Pons (tissue), 1 donor: ENCODE measurements at places on chromosomes 5 and 9.

DNA sequence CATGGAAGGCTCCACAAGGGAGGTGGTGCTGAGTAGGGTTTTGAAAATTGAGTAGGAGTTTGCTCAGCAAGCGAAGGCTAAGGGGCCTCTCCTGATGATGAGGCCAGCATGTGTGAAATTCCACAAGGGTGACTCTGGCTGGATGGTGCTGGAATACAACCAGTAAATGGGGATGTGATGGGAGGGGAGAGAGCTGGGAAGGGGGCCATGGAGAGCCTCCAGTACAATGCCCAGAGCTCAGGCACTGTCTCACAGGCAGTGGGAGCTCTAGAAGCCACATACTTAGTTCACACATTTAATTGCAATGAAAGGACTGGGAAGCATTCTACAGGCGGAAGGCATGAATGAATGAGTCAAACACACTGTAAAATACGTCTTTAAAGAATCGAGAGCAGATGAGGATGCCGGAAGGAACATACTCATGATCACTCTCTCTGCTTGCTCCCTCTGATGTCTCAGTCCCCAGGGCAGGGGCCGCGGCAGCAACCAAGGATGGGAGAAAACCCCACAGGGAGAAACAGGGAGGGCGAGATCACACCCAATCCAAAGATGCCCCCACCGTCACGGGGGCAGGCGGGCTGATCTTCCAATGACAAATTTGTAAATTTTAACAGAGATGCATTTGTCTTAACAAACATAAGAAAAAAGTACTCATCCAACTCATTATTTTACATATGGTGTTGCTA is 261.0 kb downstream of the NSG2 start:
- no peak for DNase-seq

- no peak for DNase-seq
Measured at GRCh38 chr5:76380346-76381066, 22.6 kb upstream of the IQGAP2 start.

GRCh38 chr9:81622471-81623255 is 66.7 kb downstream of the TLE1 start:
- DNase-seq, result no peak

DNA sequence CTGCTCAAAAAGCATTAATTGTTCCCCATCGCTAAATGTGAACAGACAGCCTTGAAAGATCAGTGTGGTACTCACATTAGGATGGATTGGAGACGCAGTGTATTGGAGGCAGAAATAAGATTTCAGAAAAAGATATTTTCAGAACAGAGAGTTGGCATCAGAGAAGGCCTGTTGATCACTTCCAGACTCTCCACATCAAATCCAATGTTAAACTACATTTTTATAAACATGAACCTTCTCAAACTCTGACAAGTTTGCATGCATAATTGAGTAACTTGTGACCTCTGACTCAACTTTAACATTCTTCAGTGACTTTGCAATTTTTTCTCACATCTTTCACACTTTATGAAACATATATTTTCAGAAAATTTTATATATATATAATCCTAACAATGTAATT is 919.6 kb upstream of the SEMA6A start:
- DNase-seq, result no peak

- DNase-seq, result no peak
Measured at GRCh38 chr5:130710596-130710995, 454.5 kb downstream of the HINT1 start.

DNA sequence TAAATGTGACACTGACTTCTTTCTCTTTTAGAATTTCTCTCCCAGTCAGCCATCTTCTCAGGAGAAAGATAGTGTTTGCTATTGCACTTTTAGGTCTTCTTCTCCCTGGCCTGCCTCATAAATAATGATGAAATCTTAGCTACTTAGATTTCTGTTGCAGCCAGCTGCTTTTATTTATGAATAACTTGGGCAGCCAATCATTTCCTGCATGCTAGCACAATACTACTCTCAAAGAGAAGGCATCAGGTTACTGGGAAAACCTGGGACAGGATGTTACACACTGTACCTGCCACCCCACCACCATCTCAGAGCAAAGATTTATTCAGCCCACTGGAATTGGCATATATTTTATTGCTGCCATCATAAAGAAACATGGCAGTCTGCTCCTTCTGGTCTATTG is 266.6 kb downstream of the PRELID2 start:
- DNase-seq, result no peak

DNA sequence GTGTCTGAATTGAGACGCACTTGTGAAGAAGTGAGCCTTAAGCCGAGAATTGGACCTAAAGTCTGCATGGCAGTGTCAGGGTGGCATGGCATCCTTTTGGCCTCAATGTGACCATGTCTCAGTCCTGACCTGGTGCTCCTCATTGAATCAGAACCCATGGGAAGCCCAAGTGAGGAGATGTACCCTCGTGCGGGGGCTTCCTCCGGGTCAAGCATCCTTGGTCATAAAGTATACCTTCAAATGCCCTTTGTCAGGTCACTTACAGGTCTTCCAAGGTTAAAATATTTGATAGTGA is 202.2 kb downstream of the GADD45G start:
- no peak for DNase-seq

GRCh38 chr5:33205727-33206410 is 234.9 kb upstream of the TARS1 start:
- no peak for DNase-seq

GRCh38 chr5:108953940-108954339 is 206.2 kb downstream of the FER start:
- DNase-seq, result no peak

GRCh38 chr9:133143639-133144141 is 20.0 kb downstream of the GBGT1 start:
- no peak for DNase-seq

DNA sequence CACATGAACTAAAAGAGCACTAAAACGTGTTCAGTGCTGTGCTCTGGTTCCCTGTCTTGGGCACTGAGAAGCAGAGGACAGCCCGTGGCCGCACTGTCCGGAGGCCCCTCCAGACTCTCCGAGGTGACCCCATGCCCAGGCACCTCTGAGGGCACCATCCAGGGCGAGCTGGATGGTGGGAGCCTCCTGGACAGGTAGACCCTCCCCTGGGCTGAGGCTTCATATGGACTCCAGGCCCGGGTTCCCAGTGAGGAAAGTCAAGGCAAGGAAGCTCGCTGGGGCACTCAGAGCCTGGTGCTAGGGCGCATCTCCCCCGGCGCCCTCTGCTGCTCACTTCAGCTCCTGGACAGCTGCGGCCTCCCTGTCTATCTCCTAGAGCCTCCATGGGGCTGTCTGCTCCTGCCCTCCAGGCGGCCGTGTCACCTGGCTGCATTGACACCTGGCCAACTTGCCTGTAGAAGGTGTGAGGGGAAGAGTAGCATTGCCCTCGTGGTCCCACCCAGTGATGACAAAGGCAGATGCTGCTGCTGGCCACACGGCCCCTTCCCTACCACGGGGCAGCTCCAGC is 178.2 kb upstream of the IRX1 start:
- DNase-seq, result no peak

- no peak for DNase-seq
Measured at GRCh38 chr9:123485216-123485615, 129.2 kb downstream of the CRB2 start.

DNA sequence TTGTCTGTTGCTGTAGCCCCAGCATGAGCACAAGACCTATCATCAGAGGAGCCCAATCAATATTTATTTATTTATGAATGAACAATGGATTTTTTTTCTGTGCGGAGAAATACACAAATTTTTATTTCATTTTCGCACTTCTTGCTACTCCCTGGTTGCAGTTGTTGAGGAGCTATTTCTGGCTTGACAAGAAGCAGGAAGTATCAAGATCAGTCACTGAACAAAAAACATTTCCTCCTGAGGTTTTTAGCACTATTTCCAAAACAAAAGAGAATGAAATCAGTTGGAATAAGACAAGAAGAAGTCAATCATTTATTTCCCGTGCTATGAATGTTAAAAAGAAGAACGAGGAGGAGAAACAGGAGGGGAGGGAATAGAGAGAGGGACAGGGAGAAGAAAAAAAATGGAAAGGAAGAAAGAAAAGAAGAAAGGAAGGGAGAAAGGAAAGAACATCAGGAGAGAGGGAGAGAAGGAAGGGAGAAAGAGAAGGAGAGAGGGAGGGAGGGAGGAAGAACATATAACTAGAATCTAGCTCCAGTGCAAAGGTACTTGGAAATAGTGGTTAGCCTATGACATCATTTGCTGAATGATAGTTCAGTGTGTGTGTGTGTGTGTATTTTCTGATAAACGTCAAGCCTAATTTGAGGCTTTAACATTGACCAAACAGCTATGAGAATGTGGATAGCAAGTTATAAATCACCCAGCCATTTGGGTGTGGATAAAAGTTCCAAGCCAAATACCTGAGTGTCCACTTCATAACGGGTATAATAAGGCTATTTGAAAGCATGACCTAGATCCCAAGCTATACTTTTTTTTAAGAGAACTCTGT is 586.0 kb downstream of the EBF1 start:
- DNase-seq, result peak; percentile 11

GRCh38 chr9:123776708-123777537 is 153.0 kb downstream of the DENND1A start:
- peak; percentile 17 for DNase-seq

DNA sequence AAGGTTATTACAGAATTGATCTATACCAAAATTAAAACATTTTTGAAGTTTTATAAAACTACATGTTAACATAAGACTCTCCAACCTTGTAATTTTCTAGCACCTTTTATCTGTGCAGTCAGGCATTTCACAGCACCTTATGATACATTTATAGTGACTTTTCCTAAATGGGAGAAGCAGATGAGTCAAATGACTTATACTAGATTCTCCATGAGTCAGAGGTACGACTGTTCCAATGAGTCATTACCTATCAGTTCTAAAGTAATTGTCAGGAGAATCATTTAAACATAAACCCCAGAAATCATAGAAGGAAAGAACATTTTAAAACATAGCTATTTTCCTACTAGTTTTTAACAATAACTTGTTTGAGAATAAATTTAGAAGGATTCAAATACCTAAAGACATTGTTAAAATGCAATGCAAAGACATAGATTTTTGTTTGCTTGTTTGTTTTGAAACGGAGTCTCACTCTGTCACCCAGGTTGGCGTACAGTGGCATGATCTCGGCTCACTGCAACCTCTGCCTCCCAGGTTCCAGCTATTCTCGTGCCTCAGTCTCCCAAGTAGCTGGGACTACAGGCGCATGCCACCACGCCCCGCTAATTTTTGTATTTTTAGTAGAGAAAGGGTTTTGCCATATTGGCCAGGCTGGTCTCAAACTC is 34.7 kb upstream of the DMXL1 start:
- no peak for DNase-seq

DNA sequence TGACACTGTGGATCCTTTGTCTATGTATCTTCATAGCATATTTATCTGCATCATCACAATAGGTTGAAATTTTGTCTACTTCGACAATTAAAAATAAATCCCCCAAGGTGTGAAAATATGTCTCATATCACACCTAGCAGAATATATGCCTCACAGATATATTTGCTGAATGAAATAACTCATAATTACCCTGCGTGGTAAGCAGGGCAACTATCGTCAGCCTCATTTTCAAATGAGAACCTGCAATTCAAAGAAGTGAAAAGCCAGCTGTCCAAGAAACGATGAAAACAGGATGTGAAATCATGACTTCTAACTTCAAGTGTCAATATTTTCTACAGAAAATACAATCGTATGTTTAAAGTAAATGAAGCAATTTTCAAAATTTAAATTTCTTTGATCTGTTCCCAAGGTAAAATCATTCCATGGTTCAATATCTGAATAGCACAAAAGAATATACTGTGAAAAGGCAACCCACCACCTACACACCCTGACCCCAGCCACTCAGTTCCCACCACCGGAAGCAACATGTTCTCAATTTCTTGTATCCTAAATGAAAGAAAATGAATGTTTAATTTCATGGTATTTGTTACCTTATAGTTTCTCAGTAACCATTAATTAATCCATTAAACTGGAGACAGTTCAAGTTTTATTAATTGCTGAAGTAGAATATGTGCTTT is 57.1 kb downstream of the TBCA start:
- DNase-seq, result no peak

DNA sequence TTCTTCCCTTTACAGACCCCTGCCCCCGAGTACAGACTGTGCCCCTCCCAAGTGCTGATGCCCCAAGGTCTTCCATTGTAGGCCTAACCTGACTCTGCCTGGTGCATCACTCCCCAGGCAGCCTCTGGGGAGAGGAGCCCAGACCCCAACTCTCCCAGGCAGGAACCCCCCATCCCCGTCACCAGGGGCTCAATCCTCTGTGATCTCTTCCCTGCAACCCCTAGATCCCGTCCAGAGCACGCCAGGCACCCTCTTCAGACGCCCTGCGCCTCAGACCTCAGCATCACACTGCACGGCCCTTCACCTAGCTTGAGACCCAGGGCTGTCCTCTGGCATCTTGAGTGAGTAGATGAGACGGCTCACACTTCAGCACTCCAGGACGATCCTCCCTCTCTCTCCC is 6.4 kb upstream of the EGR1 start:
- DNase-seq, result no peak

DNA sequence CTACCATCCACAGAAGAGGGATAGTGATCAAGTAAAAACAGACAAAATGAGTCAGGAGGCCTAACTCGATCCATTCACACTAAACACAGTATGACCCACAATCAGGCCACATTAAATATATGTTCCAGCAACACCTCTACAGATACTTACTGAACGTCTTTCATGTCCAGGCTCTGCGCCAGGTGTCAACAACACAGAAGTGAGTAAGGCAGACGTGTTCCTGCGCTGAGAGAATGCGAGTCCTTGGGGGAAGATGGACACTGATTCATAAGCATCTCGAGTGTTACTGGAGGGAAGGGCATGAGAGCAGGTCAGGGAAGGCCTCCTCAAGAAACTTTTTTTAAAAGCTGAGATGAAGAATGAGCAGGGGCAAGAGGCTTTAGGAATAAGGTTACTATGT is 164.3 kb upstream of the CLINT1 start:
- no peak for DNase-seq

DNA sequence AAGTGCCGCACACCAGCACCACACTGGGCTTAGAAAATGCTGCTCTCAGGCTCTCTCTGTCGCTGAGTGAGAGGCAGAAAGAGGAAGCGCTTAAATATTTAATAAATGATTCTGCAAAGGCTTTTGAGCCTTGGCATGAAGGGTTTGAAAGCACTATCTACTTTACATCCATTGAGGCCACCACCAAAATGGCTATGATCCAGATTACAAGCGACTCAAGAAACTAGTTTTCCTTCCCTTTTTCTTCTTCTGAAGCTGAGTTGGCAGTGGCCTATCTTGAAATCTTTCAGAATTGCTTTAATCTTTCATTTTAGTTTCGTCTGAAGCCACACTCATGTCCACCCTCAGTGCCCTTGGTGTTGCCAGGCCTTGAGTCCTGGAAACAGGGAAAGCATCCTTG is 59.5 kb downstream of the EBF1 start:
- DNase-seq, result no peak

- DNase-seq, result peak; percentile 64
Measured at GRCh38 chr5:178130576-178131445, at the start of gene RMND5B. TSS of gene RMND5B (plus strand) at chr5:178131014. CDS start at chr5:178138120, 7,106 bp downstream.

DNA sequence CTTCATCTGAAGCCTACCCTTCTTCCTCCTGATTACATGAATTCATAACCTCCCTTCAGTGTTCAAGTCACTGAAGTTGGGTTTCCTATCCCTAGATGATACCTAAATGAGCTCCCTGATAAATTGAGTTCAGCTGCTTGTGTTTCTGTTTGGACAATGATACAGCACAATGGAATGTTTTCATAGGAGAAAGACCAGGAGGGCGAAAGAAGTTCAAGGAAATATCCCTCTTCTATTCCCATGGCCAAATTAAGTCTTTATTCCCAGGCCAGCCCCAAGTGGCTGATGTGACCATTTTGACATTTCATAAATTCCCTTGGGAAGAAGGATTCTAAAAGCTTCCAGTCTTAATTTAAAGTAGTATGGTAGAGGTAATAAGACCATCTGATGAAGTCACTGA is 555.8 kb upstream of the CLINT1 start:
- peak; percentile 4 for DNase-seq
